Urinary bladder (tissue), 4 donors: ENCODE measurements at places on chromosomes 16 and 17. TPM values are rescaled to one million over a fixed set of nuclear protein-coding genes. Genes with fewer than 3 reads are reported as not detected.

DNA sequence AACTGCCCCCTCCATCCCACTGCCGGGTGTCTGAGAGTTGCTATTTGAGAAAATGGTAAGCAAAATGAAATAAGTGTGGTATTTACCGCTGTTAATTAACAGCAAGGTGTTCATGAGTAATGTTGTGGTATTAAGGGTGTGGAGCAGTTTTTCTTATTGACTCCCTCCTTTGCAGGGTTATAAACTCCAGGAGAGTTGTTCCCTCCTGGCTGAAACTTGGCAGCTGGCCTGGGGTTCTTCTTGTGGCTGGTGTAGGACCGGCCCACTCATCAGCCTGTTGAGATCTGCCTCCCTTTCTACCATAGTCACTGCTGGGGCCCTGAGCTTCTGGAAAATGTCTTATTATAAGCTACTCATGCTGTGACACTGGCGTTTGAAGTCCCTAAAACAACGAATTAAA lies 128.6 kb downstream of the SOX9 start:
- no peak for DNase-seq

DNA sequence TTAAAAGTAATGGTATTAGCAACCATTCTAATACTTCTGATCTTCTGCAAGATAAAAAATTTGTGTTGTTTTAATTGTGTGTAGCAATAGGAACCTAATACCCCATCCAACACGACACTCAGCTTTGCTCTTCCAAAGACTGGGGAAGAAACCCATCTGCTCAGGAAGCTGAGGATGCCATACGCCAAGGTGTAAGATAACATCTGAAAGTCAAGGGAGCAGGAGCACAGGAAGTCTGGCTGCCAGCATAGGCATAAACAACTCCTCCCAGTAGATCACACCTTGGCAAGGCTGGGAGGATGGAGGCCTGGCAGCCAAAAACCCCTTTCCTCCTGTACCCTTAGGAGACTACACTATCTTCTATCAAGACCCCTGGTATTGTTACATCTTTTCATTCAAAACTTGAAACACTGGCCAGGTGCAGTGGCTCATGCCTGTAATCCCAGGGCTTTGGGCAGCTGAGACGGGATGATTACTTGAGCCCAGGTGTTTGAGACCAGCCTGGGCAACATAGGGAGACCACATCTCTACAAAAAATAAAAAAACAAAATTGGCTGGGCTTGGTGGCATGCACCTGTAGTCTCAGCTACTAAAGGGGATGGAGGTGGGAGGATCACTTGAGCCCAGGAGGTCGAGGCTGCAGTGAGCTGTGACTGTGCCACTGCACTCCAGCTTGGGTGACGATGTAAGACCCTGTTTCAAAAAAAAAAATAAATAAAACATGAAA lies 5.7 kb upstream of the SPHK1 start:
- no peak for DNase-seq

GRCh38 chr16:82857693-82858365 lies 231.1 kb downstream of the CDH13 start:
- no peak for DNase-seq

GRCh38 chr17:7849130-7849750 lies 5.6 kb upstream of the TMEM88 start:
- DNase-seq, result no peak

DNA sequence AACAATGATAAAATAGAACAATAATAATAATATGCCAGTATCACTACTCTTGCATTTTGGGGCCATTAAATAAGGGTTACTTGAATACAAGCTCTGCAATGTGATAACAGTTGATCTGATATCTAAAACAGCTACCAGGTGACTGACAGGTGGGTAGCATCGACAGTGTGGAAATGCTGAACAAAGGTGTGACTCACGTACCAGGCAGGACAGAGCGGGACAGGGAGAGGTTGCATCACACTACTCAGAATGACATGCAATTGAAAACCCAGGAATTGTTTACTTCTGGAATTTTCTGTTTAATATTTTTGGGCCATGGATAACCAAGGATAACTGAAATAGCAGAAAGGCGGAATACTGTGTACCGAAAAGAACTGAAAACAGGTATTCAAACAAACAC lies 15.8 kb upstream of the ZNF19 start:
- no peak for DNase-seq

DNA sequence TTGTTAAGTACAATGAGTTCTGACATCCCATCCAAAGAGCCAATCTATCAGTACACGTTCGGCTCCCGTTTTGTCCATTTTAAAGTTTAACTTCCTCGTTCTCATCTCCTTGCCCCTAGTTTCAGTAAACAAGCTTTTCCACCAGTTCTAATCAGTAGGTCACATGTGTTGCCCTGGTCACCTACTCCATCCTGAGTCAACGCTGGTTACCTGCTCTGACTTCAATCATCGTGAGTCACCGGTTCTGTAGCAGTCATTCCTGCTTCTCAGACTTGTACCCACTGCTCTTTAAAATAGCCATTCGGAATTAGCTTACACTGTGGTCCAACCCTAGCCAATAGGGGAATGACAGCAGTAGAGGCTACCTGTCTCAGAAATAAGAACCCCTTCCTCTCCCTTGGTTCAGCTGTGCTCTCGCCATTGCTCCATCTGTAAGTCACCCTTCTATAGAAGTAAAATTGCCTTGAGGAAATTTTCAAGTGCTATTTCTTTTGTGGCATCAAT lies 191.0 kb downstream of the CPPED1 start:
- no peak for DNase-seq

DNA sequence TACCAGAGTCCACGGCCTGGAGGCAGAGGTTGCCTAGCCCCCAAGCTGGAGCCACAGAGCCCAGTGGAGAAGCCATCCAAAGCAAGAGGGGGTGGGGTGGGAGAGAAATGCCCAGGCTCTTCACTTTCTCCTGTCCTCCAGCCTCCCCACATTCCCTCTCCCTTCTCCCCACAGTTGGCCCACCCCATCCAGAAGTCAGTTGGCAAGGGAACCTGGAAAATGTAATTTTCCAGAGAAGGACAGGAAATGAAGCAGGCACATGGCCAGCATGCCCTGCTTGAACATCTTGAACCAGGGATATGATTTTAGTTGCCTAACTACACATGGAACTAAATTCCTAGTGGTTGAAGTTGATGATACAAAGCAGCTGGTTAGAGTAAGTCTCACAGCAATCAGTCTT lies 73.3 kb upstream of the IRX6 start:
- no peak for DNase-seq

DNA sequence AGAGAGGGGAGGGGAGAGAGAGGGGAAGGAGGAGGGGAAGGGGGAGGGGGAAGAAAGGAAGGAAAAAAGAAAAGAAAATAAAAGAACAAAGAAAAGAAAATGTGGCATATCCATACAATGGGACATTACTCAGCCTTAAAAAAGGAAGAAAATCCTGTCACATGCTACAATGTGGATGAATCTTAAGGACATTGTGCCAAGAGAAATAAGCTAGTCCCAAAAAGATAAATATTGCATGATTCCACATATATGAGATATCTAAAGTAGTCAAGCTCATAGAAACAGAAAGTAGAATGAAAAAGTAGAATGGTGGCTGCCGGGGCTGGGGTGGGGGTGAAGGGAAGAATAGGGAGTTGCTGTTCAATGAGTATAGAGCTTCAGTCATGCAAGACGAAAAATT lies 40.4 kb downstream of the CNGB1 start:
- no peak for DNase-seq

GRCh38 chr17:77420095-77420803 lies 279.5 kb downstream of the SEC14L1 start:
- DNase-seq, result no peak

- no peak for DNase-seq
Measured at GRCh38 chr16:72764015-72764654, 283.8 kb downstream of the ZFHX3 start.

DNA sequence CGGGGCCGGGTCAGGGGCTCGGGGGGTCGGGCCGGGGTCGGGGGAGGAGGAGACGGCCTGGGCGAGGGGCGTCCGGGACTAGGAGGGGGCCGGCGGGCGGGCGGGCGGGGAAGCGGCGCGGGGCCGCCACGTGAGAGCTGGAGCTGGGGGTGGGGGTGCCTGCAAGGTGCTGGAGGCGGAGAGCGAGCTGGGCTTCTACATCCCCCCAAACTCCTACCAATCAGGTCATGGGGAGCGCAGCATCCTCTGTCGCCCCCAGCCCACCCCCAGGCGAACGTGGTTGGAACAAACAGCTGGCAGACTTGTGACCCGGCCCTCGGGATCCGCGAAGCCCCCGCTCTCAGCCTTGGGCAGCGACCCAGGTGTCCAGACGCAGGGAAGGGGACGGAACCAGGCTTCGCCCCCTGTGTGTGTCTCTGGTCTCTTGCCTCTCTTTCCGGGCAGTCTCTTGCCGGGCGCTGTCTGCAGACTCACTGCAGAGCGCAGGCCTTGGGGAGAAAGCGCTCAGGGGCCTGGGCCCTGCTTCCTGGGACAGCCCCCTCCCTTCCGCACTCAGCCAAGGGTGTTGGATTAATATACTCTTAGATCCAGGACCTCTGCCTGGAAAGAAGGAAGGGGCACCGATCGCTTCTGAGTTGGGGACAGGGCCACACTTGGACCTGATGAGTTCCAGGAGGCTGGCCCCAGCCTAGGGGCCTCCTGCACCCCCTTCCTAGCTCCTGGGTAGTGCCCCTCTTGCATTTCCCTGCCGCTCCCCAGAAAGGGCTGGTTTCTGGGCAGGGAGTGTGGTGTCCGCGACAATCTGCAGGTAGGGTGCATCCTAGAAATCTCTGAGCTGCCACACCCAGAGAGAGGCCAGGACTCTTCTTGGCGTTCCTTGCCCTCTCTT lies 722 bp downstream of the RASL10B start:
- DNase-seq, result no peak

- DNase-seq, result no peak
Measured at GRCh38 chr16:85347213-85347591, 234.9 kb upstream of the CIBAR2 start.

GRCh38 chr17:40659911-40660310 lies 5.1 kb downstream of the KRT222 start:
- DNase-seq, result no peak

GRCh38 chr16:58127033-58127556 lies 2.1 kb downstream of the CFAP20 start:
- DNase-seq, result no peak

The CACNA1H gene
- 10.6 TPM for total RNA-seq

The CCNF gene
- 9.6 TPM for total RNA-seq

The OR2C1 gene
- total RNA-seq, result 0.85 TPM

The RND2 gene
- total RNA-seq, result 1.6 TPM

DNA sequence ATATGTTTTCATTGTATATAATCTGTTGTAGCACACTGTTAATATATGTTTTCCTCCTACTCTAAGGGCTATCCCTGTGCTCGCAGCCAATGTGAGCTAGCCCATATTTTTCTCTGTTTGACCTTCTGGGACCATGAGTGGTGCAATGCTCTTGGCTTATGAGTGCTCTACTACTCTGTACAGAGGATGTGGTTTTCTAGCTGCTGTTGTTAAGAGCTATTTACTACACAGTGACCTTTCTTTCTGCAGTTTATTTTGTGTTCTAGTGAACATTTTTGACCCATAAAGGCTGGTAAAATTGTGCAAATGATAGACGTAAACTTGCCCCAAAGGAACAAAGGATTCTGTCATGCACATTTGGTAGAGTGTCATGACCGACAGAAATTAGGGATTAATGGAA lies 84.1 kb upstream of the CPHXL start:
- no peak for DNase-seq

- DNase-seq, result no peak
Measured at GRCh38 chr16:84195201-84196093, 4.5 kb downstream of the ADAD2 start.

DNA sequence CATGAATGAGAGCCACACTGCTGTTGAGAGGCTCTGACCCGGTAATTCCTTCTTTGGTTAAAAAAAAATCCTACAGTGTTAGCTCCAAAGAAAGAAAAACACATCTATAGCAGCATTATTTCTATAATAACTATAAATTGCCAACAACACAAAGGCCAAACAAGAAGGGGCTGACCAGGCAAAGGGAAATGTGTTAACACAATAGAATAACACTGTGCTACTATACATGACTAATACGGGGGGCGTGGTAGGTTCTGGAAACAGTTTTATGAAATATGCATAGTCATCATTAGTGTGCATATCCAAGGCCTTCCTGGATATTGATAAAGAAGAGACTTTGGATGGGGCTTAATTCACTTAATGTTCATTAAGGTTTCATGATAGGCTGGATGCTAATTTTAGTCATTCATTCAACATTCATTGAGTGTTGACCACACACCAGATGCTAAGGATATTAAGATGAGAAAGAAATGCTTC lies 50.0 kb upstream of the CCL1 start:
- DNase-seq, result no peak

The SP6 gene
- 2.2 TPM for total RNA-seq

GRCh38 chr16:54939510-54940278 lies 9.0 kb downstream of the IRX5 start:
- DNase-seq, result no peak

The ADAP2 gene
- 15.1 TPM for total RNA-seq

- DNase-seq, result no peak
Measured at GRCh38 chr16:64153718-64154117, 968.1 kb downstream of the CDH11 start.

DNA sequence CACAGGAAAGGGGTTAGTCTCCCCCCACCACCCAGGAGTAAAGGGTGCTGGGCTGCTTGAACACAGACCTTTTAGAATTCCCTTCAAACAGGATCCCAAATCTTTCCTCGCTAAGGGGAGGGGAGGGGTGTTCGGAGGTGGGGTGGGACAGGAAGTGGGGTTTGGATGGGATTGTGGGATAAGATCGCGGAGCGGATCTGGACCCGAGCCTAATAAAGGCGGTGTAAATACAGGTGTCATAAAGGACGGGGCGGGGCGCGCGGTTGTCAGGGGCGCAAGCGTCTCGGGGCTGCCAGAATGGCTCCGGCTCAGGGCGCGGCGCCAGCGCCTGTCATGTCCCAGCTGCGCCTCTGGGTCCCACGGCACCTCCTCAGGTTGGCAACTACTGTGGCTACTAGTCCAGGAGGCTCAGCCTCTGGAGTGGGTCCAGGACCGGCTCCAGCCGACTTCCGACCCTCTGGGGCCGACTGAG lies 59.8 kb upstream of the FBXO47 start:
- DNase-seq, result no peak

- DNase-seq, result no peak
Measured at GRCh38 chr17:82931699-82932517, 92.1 kb upstream of the ZNF750 start.

The IGSF6 gene
- total RNA-seq, result 4.0 TPM

DNA sequence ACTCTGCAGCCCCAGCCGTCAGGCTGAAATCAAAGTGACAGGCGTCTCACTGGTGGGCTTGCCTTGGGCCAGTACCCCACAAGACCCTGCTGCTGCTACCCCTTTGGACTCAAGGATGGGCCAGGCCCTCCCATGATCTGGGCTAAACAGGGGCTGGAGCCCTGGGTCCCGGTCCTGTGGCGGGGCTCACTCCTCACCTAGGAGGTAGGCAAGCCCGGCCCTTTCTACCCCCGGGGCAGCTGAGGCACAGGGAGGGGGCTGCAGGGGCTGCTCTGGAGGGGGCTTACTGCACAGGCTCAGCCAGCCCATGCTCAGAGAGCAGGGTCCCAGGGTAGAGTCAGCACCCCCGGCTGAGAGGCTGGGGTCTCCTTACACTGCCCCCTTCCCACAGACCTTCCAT lies 23.6 kb downstream of the KATNB1 start:
- no peak for DNase-seq

DNA sequence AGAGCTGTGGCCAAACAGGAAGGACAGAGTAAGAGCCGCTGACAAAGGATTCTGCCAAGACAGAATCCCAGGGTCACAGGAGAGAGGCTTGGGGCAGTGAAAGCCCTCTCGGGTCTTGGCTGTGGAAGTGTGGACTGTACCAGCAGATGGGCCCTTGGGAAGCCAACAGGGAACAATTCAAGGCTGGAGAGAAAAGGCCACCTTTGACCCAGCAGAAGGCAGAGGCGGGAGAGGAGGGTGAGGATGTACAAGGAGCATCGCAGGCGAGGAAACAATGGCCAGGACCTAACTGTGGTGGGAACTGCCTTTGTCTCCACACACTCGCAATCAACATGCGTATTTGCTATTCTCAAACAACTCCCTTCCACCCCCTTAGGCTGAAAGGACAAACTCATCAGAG lies 15.7 kb downstream of the CARHSP1 start:
- no peak for DNase-seq
